ENCODE measurements at places on chromosomes 6 and 20.

DNA sequence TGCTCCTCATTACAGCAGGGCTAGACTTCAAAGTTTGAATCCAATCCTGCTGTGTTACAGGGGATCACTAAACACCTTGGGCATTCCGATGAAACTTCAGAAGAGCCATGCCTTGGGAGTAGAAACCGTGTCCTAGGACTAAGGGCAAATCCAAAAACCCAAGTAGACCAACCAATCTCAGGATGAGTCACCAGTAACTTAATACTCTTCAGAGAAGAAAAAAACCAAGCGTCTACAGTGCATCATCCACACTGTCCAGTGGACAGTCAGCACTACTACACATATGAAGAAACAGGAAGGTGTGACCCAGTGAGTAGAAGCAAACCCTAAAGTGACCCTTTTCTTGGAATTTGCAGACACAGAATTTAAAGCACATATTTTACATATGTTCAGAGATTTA lies 39.5 kb upstream of the VAPB start:
- DNase-seq, result no peak

- DNase-seq, result no peak
Measured at GRCh38 chr20:17955302-17955701, 13.3 kb downstream of the SNX5 start.

DNA sequence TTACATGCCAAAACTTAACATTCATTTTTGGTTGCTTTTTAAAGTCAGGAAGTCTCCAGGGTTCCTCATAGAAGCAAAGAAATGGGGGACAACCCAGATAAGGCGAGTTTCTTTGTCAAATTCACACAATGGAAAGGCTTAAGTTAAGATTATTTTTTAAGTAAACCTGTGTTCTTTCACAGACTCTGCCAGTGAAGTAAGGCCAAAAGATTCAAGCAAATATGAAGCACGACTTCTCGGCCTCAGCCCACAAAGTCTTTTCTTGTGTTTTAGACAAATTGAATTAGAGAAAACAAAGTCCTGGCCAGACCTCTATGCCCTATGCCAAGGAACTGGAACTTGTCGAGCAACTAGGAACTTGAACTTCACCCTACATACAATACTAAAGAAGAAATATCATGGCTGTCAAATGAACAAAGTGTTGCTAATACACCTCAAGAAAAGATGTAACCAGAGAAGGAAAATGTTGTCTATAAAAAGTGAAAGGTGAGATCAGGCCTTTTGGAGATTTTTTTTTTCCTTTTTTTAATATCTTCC lies 540.0 kb upstream of the JARID2 start:
- DNase-seq, result no peak

DNA sequence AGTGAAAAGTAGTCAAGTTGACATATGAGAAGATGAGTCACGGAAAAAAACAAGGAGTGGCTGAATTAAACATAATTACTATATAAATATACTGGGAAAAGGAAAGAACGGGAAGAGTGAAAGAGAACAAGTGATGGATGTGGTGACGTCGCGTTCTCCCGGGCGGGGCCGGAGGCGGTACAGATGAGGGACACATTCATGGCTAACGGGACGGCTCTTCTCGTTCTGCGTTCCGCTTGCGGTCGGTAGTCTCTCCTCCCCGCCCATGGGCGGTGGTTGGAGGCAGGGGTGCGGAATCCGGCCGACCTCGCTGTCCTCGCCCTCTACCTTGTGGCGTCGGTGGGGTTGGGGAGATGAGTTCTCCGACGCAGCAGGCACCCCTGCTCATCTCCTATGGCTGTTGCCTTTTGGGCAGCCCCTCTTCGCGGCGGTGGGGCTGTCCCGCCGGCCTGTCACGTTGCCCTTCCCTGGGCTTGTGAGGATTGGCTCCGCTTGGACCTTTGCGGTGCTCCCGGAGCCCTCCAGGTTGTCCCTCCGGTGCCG lies 22.5 kb downstream of the HLA-G start:
- DNase-seq, result no peak

DNA sequence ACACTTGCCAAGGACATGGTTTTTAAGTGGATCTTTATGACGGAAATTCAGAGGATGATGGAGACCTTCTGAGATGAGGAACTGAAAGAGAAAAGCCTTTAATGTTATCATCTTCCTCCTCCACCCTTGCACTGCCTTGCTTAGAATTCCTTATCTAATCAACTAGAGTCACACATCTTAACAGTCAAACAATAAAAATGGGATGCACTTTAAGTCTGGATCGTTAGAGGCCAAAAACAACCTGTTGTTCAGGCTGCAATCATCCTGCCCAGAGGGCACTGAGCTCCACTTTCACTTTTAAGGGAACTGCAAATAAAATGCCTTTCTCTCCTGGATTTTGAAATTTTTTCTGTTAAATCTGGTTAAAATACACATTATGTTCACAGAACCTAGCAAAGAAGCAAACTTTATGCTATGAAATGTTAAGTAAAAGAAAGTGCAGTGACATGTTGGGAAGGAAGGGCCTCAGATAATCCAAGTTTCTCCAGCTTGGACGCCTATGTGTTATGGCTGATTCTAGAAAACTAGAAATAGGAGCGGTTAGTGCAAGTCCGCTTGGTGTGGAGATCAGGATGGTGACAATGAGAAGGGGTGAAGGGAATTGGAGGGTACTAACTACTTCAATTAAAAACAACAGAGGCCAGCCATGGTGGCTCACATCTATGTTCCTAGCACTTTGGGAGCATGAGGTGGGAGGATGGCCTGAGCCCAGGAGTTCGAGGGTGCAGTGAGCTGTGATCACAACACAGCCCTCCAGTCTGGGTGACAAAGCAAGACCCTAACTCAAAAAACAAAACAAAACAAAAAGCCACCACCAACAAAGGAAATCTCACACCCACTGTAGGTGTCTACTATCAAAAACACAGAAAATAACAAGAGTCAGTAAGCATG lies 66.4 kb upstream of the KIF13A start:
- no peak for DNase-seq

DNA sequence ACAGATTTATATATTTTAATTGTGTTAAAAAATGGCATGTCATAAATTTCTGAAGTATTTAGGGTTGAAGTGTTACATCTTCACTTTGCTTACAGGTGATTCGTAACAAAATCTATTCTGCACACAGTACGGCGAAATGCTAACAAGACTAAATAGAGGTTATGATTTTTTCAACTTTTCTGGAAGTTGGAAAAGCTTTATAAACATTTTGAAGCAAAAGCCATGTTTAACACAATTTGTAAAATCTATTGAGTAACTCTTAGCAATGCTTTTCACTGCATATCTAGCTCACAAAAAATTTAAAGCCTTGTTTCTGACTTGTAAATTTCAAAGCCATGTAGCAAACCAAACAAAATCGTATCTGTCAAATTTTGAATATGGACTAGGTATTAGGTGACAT lies 3.3 kb downstream of the STX16 start:
- DNase-seq, result no peak

DNA sequence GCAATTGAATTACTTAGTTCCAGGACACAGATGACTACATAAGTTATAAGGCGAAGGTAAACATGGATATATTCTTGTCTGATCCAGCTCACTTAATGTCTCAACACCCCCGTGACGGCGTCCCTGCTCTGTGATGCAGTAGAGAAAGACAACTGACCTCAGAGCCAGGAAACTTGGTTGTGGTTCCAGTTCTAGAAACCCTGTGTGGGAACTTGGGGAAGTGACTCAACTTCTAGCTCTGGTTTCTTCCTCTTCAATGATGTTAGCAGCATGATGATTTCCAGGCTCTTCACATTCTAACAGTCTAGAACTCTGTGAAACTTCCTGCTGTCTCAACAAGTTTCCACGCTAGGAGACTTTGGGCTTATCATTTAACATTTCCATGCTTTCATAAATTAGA lies 18.4 kb downstream of the LAMA4 start:
- no peak for DNase-seq

GRCh38 chr6:15132854-15133670 lies 112.8 kb upstream of the JARID2 start:
- no peak for DNase-seq

GRCh38 chr6:122736616-122737015 lies 42.9 kb upstream of the FABP7 start:
- DNase-seq, result no peak

DNA sequence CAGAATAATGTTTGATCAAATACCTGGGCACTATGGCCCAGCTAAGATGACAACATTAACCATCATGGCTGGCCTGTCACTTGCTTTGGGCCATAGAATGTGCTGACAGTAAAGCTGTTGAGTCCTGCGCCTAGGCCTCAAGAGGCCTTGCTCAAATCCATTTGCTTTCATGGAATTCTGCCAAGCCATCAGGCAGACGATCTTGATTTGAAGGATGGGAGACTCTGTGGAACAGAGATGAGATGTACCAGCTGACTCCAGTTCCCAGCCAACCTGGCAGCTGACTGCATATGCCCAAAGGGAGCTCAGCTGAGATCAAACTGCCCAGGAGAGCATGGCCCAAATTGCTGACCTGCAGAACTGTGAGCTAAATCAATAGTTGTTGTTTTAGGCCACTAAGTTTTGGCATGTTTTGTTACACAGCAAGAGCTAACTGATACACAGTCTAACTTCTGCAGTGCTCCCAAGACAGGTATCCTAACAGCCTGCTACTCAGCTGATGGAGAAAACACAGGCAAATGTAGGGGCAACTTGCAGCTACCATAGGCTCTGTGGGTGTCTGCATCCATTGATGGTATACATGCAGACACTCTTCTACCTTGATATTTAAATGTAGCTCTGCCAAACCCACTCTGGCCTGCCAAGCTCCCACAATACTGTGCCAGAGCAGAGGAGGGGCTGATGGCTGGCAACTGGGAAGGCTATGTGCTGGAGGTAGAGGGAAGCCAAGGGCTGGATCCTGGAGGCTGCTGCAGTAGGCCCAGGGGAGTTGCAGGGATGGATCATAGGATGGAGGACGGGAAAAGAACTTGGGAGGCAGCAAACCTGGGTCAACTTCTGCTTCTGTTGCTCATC lies 55.2 kb upstream of the RNF24 start:
- no peak for DNase-seq

DNA sequence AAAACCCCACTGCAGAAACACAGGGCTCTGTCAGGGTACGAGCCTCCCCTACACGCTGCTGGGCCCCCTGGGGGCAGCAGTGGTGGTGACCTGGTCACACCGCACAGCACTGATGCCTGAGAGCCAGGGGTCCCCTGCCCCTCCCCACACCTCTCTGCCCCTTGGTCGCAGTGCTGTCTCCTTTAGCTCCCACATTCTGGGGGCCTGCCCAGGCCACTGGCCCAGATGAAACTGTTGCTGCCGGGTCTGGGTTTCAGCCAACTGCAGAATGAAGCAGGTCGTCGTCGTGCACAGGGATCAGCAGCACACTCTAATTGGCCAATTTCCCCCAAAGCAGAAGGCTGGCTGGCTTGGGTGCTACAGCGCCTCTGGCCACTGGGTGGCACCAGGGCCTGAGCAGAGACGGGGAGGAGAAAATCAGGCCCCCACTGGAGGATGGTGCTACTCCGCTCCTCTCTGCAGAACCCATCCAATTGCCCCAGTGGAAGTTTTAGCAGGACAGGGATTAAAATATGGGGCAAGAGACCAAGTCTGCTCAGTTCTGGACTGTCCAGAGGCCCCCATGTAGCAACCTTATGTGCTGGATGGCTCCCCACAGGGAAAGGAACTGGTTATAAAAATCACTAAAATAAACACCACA lies 26.1 kb downstream of the DIDO1 start:
- DNase-seq, result peak; percentile 49

- no peak for DNase-seq
Measured at GRCh38 chr6:43977404-43978111, 149.7 kb downstream of the MRPL14 start.

- no peak for DNase-seq
Measured at GRCh38 chr6:27280064-27280539, 32.0 kb downstream of the POM121L2 start.

DNA sequence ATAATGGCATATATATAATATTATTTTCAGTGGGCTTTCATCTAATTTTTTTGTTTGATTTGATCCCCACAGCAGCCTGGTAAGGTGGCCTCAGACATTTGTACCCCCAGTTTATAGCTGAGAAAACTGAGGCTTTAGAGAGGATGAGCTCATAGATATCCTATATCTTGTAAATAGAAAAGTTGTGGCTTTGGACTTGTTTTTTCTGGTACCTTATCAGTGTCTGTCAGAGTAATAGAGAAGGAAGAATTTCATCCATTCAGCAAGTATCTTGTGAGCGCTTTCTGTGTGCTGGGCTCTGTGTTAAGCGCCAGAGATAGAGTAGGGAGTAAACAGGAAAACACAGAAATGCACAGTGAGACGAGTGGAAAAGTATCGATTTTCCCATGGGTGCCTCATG lies 27.9 kb downstream of the TAF11 start:
- no peak for DNase-seq

DNA sequence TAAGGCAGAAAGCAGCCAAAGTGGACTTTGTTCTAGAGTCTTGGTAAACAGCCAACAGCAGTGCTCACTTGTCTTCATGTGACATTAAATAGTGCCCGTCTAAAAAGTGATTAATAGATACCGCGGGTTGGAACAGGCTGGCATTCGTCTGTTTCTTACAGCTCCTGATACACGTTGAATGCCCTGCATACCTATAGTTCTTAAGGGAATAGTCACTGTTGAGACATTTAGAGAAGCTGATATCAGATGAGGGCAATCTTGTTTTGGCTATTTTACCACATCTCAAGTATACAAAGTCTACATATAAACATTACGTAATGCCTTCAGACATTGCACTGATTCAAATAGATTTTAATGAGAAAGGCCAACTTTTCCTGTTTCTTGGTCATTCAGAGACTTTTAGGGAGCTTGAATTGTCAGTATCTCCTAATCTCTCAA lies 374.9 kb upstream of the FLRT3 start:
- no peak for DNase-seq

GRCh38 chr6:80249897-80250296 lies 143.4 kb downstream of the BCKDHB start:
- DNase-seq, result no peak

GRCh38 chr6:138500867-138501446 lies 1.7 kb upstream of the NHSL1 start:
- DNase-seq, result no peak

GRCh38 chr6:27358786-27359185 lies 29.8 kb upstream of the ZNF391 start:
- DNase-seq, result no peak

- peak; percentile 42 for DNase-seq
Measured at GRCh38 chr6:42104095-42104803, 38.2 kb downstream of the C6orf132 start.

- DNase-seq, result no peak
Measured at GRCh38 chr20:17334932-17335331, 108.1 kb downstream of the PCSK2 start.

DNA sequence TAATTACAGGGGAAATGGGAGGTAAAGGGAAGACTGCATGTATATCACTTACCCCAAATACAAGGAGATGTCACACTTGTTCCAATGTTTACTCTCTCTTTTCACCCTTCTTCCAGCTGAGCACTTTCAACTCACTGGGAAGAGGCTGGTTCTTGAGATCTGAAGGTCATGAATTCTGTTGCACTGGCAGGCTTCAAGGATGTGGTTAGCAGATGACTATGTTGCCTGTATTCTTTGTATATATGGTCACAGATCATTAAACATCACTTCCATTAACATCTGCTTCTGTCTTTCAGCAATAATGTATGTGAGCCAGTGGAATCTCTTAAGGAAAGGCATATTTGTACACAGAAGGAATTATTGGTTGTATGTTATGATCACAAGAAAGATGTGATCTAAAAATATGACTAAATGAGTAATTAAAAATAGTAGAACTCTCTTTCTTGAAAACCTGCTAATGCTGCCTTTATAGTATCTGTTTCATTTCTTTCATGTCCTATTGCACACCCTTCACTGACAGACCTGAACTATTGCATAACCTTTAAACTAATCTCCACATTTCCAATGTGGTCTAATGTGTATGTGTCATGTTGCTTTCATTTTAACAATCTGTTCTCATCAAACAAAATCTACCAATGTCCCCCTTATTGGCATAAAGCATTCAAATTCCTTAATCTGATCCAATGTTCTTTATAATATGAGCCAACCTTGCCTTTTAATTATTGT lies 131.4 kb upstream of the EPHA7 start:
- no peak for DNase-seq

Data from stimulated activated CD4-positive, alpha-beta T cell treated with anti-CD3 and anti-CD28 coated beads, TNF-alpha, amount 100 ng/mL, for 4 hours (primary cell).